ENCODE measurements at places on chromosomes 6 and 20.
A peak's percentile ranks its signal among the peaks of the same experiment; 100 is the strongest.

- no peak for DNase-seq
Measured at GRCh38 chr6:6695625-6696276, 107.2 kb downstream of the LY86 start.

- no peak for DNase-seq
Measured at GRCh38 chr6:139327038-139327437, 35.2 kb upstream of the TXLNB start.

DNA sequence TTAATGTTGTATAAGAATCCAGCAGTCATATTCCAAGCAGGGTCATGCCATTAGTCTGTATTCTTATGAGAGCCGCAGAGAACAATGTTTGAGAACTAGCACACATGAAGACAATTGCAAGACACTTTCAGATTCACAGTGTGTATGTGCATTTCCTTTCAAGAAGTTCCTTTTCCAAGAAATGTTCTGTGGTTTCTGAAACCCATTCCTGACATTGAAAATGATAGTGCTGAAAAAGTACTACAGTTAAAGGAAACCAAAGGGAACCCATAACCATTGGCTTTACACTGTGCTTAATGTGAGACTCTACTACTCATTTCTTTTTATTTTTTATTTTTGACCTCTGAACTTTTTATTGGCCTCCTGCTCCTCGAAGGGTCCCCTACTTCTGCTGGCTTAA, 4.2 kb upstream of the CALHM6 start:
- no peak for DNase-seq

DNA sequence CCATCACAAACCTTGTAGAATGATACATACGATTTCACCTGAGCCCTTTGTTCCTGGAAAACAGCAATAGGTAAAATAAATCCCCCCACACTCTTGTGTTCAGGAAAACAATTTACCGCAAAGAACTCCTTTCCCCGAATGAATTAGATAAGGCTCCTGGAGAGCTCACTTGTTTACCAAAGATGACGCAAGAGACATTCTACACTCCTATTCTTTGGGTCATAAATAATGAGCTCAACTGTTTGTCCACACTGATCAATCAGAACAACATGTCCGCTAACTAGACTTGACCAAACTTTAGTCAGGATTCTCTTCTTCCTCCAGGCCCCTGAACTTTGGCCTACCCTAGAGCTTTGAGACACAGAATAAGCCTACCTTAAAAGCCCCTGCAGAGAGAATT, 271.9 kb upstream of the OPRM1 start:
- DNase-seq: no peak

- DNase-seq: no peak
Measured at GRCh38 chr20:63059684-63060056, 52.9 kb upstream of the BHLHE23 start.

GRCh38 chr20:49825521-49826033, 12.9 kb downstream of the SLC9A8 start:
- peak; percentile 67 for DNase-seq

GRCh38 chr6:157121897-157122296, 201.4 kb downstream of the TMEM242 start:
- no peak for DNase-seq

DNA sequence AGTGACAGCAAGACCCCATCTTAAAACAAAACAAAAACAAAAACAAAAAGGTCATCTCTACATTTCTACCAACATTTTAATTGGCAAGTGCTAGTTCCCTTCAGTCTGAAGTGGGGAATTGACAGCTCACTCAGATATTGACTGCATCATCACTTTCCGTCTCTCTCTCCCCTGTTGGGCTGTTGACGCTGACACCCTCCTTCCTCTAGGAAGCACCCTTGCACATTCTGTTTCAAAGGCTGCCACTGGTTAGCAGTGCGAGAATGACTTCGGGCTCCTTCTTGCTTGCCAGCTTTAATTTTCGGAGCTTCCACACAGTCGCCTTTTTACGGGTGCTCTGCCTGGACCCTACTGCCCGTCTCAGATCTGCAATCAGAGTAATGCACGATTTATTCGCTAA, 96.6 kb upstream of the INSM1 start:
- no peak for DNase-seq

DNA sequence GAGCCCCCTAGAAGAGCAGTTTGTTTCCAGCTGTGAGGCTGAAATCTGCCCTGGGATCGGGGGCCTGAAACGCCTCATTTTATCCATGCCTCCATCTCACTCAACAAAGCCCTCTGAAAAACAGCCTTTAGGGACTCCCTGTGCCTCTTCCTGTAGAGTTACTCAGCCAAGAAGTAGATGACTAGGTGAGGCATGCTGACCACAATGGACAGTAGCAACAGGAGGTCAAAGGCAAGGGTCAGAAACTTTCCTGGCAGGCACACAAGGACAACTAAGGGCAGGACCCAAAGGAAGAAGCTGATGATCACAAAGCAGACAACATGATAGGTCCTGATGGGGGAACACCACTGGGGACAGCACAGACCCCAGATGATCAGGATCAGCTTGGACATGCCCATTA, 12.8 kb downstream of the MAS1L start:
- DNase-seq: no peak

DNA sequence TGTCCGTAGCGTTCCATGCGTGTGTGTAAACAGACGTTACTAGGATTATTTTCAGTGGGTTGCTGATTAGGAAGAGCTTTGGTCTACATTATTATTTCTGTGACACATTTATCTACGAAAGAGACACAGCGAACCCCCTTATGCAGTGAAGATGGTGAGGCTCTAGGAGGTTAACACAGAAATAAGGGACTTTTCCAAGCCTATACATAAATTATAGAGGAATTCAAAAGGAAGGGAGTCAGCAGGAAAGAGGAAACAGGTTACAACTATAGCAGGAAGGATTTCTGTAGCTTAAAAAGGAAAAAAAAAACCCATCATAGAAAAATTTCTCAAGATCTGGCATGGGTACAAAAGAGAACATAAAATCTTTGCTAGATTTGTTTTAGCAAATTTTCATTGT, 12.9 kb upstream of the RPS6KA2 start:
- DNase-seq: no peak

- no peak for DNase-seq
Measured at GRCh38 chr6:137013738-137014602, 30.8 kb downstream of the IL20RA start.

- no peak for DNase-seq
Measured at GRCh38 chr6:98657764-98658163, 176.6 kb upstream of the POU3F2 start.

- no peak for DNase-seq
Measured at GRCh38 chr6:81812401-81812800, 59.9 kb upstream of the TENT5A start.

DNA sequence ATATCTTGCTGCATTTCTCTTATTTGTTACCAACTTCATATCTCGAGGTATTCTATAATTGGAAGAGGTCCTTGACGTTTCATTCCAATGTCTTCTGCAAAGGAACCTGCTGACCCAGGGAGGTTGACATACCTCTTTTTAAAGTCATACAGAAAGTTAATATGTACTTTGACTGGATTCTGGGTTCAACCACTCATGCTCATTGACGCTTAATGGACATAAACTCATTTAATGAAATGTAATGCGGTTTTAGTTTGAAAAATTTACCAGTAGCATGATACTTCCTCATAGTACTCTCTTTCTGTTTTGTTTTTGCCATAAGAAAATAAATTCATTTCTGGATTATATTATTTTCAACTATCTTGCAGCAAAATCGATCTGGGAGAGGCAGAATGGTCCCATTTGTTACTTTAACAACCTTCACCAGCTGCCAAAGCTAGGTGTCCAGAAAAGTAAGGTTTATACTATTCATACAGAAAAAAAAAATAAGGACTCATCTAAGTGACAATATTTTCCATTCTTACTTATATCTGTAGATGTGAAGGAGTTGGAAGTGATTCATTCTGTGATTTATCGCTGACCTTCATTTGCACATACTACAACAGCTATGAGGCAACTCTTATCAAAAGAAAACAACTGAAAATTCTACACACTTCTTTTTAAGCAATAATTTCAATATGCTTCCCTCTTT, 101.6 kb downstream of the ATXN1 start:
- no peak for DNase-seq

GRCh38 chr20:64072498-64073063, 6.7 kb downstream of the RGS19 start:
- DNase-seq: no peak

DNA sequence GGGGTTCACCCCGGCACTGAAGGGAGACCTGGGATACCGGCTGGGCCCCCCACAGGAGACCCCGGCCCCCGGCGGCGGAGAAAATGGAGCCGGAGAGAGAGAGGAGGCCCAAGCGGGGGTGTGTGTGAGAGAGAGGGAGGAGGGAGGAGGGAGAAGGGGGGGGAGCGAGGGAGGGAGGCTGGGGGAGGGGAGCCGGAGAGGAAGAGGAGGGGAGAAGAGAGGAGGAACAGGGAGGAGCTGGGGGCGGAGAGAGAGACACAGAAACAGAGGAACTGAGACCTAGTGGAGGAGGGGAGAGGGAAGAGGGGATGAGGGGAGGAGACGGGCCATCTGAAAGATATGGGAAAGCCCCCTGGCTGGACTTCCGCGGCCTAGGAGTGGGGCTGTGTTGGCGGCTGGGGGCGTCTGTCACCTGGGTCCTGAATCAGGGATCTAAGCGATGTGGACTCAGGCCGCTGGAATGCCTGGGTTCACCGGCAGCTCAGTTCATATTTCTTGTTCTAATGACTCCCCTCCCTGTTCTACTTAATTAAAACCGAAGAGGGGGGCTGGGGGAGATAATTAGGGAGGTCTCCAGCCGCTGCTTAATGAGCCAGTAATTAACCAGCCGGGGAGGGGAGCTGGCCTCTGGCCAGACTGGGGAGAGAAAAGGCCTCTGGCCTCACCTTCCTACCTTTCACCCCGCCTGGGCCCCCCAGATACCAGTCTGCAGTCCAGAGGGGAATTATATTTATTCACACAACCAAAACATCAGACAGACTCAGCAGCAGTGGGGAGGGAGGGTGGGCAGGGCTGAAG, at the start of gene PBX2:
TSS of gene PBX2 (minus strand) at position 149 of the 798 bp plus-strand sequence. CDS start 287 bp downstream, outside the sequence.
- peak; percentile 82 for DNase-seq

- DNase-seq: no peak
Measured at GRCh38 chr20:56343861-56344381, 14.9 kb upstream of the FAM210B start.

DNA sequence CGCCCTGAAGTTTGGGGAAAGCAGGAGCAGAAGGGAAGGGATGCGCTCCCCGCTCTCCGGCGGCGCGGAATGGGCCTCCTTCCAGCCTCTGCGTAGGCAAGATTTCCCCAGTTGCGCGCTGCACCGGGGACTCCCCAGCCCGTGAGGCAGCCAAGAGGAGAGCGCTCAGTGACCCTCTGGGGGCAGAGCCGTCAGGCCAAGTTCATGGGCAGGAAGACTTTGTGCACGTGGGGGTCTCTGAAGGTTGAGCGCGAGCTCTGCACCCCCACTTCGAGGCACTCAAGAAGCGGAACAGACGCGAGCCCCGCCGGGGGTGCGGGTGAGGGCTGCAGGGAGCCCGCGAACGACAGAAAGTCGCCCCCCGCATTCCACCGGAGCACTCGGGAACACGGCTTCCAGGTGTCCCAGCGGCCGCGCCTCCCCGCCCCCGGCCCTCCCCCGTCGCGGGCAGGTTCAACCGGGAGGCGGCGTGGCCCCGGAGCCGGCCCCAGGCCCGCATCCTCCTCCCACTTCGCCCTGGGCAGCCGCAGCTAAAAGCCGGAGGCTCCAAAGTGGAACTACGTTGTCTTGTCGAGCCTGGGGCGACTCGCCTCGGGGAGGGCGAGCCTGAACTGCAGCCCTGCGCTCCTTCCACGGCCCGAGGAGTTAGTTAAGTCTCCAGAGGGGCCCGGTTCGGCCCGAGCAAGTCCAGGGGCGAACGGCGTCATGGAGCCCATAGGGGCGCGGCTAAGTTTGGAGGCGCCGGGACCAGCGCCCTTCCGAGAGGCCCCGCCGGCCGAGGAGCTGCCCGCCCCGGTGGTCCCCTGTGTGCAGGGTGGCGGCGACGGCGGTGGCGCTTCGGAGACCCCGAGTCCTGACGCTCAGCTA, at the start of gene PPP1R3G:
TSS of gene PPP1R3G (plus strand) at position 561 of the 867 bp plus-strand sequence. CDS start at position 706, 145 bp downstream.
- DNase-seq: no peak

GRCh38 chr6:34338811-34339210, 53.7 kb downstream of the NUDT3 start:
- DNase-seq: no peak

DNA sequence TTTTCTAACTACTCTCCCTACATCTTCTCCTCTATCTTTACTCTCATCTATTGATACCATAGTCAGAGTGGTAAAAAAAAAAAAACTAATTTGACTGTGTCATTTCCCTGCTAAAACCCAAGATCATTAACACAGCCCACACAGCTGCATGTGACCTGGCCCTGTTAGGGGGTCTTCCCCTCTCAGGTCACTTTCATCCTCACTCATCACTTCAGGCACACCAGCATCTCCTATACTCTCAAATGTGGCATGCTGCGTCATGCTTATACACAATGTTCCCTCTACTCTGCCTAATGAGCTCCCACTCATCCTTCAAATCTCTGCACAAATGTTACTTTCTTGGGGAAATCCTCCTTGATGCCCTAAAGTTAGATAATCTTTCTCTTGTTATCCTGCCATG, 86.8 kb downstream of the CDK19 start:
- DNase-seq: no peak

DNA sequence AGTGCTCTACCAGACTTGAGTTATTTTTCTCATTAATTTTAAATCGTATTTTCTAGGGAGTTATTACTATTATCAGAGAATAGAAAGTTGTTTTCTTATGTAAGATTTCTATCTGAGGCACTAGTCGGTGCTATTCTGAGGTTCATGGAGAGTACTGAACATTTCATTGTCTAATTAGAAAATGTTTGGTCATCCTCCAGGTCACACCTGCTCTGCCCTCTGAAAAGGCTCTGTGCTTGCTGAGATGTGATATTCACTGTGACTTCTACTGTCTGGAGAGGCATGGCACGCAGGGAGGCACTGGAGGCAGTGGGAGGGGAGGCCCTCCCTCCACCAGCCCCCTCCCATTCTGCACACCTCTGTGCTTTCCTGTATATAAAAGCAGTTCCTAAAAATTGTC, 3.0 kb downstream of the SYNDIG1 start:
- no peak for DNase-seq

- DNase-seq: no peak
Measured at GRCh38 chr6:87763901-87764300, 61.9 kb upstream of the AKIRIN2 start.

Data from NCI-H510A (cell line).